Activated CD4-positive, alpha-beta T cell treated with anti-CD3 and anti-CD28 coated beads, Interleukin-2, amount 10 ng/mL, durations not matched to agents 7 days and 5 days (primary cell): ENCODE measurements at places on chromosomes 3 and 15.

GRCh38 chr15:90870354-90871138 is 2.2 kb downstream of the FURIN start:
- H3K27me3 ChIP-seq: no peaks in the 10 kb centered on the region
- H3K27ac ChIP-seq: peak overlapping the region; percentile 96
- H3K36me3 ChIP-seq: peaks cover 18% of the 10 kb centered on the region

- DNase-seq: no peak
- no peaks in the 10 kb centered on the region for H3K36me3 ChIP-seq
- no peak overlapping the region for H3K4me3 ChIP-seq
- peaks cover 12% of the 10 kb centered on the region for H3K4me1 ChIP-seq
Observed at GRCh38 chr3:48118928-48119327, 69.3 kb downstream of the CDC25A start.

GRCh38 chr15:74045184-74045583 is 37.2 kb downstream of the GOLGA6A start:
- H3K27ac ChIP-seq: no peak overlapping the region
- no peak for DNase-seq
- H3K4me1 ChIP-seq: peaks cover 22% of the 10 kb centered on the region
- no peaks in the 10 kb centered on the region for H3K27me3 ChIP-seq
- peaks cover 3% of the 10 kb centered on the region for H3K36me3 ChIP-seq

- H3K27ac ChIP-seq: peak overlapping the region; percentile 79
- H3K27me3 ChIP-seq: no peaks in the 10 kb centered on the region
- peak overlapping the region; percentile 58 for H3K4me3 ChIP-seq
- peak; percentile 71 for DNase-seq
Observed at GRCh38 chr3:10263646-10264363, 15.5 kb downstream of the TATDN2 start.

GRCh38 chr15:52798529-52799101 is 8.5 kb upstream of the ONECUT1 start:
- H3K27ac ChIP-seq: peak overlapping the region; percentile 62
- peaks cover 20% of the 10 kb centered on the region for H3K4me1 ChIP-seq
- no peak for DNase-seq
- H3K27me3 ChIP-seq: peaks cover 97% of the 10 kb centered on the region
- peaks cover 6% of the 10 kb centered on the region for H3K36me3 ChIP-seq

DNA sequence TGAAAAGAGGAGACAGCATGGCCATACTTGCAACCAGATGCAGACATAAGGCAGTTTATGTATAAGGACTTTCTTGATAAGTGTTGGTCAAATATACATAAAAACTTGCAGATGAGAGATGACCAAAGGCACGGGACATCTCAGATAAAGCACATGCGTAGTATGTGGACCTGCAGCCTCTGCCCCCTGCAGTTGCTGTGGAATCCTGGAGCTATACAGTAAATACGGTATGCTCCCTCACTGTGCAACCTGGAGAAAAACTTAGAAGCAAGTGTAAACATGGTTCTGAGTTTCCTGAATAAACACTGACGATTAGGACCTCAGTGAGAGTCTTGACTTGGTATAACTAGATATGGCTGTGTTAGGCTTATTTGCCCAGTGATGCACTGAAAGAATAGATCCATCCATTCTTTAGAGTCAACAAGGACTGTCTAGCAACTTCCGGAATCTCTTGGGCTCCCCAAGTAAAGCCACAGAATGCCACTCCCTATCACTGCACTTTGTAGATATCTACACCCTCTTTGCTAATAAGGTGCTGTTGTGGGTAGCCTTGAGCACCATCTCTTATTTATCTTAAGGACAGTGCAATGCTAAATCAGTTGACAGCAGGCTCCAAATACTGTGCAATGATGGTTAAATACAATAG is 40.2 kb downstream of the GJD2 start:
- no peaks in the 10 kb centered on the region for H3K36me3 ChIP-seq
- H3K27me3 ChIP-seq: peaks cover 34% of the 10 kb centered on the region
- no peak for DNase-seq
- no peaks in the 10 kb centered on the region for H3K4me1 ChIP-seq

GRCh38 chr3:184574515-184575417 is 13.2 kb downstream of the EPHB3 start:
- no peaks in the 10 kb centered on the region for H3K4me1 ChIP-seq
- no peak overlapping the region for H3K4me3 ChIP-seq
- H3K27ac ChIP-seq: no peak overlapping the region
- no peaks in the 10 kb centered on the region for H3K36me3 ChIP-seq
- H3K27me3 ChIP-seq: peaks cover 20% of the 10 kb centered on the region

- peaks cover 4% of the 10 kb centered on the region for H3K4me1 ChIP-seq
- H3K36me3 ChIP-seq: peaks cover 25% of the 10 kb centered on the region
- no peak overlapping the region for H3K27ac ChIP-seq
- no peaks in the 10 kb centered on the region for H3K27me3 ChIP-seq
- DNase-seq: no peak
Observed at GRCh38 chr3:69020424-69020823, 6.9 kb upstream of the EOGT start.

DNA sequence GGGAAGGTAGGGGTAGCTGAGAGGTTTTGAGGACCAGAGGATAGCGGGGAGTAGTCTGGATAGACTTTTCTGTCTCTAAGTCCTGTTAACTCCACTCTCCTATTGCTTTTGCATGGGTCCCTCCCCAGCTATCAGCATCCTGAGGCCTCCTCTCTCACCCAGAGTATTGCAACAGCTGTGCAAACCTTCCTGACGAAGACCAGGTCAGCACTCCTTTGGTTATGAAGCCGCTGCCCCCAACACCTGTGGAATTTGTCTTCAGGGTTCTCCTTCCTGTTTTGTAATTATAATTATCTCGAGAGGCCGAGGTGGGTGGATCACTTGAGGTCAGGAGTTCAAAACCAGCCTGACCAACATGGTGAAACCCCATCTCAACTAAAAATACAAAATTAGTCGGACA is 24.8 kb downstream of the TYRO3 start:
- no peak overlapping the region for H3K4me3 ChIP-seq
- no peak overlapping the region for H3K27ac ChIP-seq
- H3K4me1 ChIP-seq: peaks cover 8% of the 10 kb centered on the region
- no peak for DNase-seq
- H3K36me3 ChIP-seq: no peaks in the 10 kb centered on the region

DNA sequence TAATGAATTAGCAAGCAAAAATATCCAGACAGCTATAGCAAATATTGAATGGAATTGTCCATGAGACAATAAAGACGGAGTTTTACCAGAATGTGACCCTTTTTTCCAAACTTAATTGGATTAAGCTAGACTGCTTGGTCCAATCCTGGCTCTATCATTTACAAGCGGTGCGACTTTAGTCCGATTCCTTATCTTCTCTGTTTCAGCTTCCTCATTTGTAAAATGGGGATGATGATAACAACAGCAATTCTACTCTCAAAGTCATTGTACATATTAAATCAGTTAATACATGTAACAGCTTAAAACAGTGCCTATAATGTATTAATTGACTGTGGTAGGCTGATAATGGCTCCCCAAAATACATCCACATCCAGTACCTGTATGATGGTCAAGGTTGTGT is 62.1 kb upstream of the CRBN start:
- H3K4me1 ChIP-seq: no peaks in the 10 kb centered on the region
- no peaks in the 10 kb centered on the region for H3K36me3 ChIP-seq
- no peak for DNase-seq
- H3K4me3 ChIP-seq: no peak overlapping the region
- H3K27ac ChIP-seq: no peak overlapping the region
- no peaks in the 10 kb centered on the region for H3K27me3 ChIP-seq

DNA sequence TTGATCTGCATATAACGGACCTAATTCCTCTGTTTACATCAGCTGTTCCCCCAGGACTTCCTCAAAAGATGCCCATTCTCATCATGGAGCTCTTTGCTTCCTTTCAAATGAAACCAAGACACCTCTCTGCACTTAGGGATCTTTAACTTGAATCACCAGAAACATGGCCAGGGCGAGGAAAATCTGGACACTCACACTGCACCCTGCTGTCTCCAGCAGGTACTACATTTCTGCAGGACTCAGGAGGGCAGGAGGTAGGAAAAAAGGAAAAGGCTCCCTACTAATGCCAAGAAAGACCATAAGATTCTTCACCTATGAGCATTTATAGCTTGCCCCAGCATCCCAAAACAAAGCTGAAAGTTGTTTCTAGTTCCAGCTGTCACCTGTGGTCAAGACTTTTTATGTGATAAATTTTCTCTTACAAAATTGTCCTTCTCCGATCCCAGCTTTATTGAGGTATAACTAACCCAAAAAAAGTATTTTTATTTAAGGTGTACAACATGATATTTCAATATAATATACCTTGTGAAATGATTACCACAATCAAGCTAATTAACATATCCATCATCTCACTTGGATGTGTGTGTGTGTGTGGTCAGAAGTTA is 87.3 kb upstream of the C15orf61 start:
- no peaks in the 10 kb centered on the region for H3K27me3 ChIP-seq
- no peak overlapping the region for H3K27ac ChIP-seq
- no peaks in the 10 kb centered on the region for H3K36me3 ChIP-seq
- H3K4me1 ChIP-seq: no peaks in the 10 kb centered on the region

DNA sequence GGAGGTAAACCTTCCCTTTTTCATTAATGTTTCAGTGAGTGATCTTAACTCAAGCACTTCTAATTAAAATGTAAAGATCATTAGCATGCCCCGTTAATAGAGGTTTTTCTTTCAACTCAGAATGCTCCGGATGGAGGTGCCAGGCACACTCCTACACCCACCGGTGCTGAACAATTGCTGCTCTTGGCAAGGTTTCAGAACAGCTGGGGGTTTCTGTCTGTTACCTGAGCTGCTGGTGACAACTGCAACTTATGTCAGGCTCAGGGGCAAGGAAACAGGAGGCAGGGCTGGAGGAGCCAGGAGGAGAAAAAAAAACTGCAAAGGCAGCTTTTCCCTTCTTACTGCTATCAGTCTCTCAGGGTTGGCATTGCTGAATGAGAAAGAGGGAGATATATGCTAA is 250.1 kb downstream of the DIPK2A start:
- no peaks in the 10 kb centered on the region for H3K4me1 ChIP-seq
- no peak overlapping the region for H3K27ac ChIP-seq
- no peak for DNase-seq
- no peaks in the 10 kb centered on the region for H3K36me3 ChIP-seq
- no peaks in the 10 kb centered on the region for H3K27me3 ChIP-seq

GRCh38 chr3:65919826-65920225 is 118.9 kb downstream of the MAGI1 start:
- H3K4me3 ChIP-seq: no peak overlapping the region
- no peaks in the 10 kb centered on the region for H3K4me1 ChIP-seq
- DNase-seq: no peak
- H3K36me3 ChIP-seq: no peaks in the 10 kb centered on the region
- no peaks in the 10 kb centered on the region for H3K27me3 ChIP-seq

- H3K27me3 ChIP-seq: peaks cover 5% of the 10 kb centered on the region
- H3K27ac ChIP-seq: no peak overlapping the region
- H3K36me3 ChIP-seq: no peaks in the 10 kb centered on the region
- no peak overlapping the region for H3K4me3 ChIP-seq
- H3K4me1 ChIP-seq: no peaks in the 10 kb centered on the region
- no peak for DNase-seq
Observed at GRCh38 chr15:100016632-100017031, 283.4 kb upstream of the LYSMD4 start.

DNA sequence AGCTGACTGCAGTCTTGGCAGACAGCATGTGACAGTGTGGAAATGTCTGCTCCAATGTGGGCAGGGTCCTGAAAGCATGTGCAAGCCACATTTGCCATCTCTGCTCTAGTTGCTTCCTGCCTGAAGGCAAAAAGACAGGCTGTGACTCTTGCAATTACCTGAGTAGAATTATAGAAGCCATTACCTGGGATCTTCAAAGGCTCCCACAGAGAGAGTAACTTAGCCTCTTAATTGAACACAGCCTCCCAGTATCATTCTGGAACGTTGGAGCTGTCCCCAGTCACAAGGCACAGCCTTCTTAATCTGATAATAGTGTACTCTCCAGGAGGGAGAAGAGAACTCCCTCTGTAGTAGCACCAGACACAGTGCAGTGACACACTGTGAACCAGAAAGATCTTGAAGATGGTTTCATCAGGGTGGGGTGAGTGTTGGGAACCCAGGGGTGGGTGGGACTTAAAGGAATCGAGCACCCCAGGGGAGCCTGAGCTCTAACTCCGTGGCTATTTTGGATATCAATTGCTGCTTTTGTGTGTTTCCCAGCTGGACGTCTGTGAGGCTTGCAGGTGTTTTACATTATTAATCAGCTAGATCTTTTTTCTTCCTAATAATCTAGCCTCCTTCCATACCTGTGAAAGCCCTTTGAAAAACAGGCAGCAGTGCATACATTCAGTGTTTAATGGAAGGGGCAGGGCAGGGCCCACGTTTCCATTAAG is 40.6 kb upstream of the GLCE start:
- no peak overlapping the region for H3K4me3 ChIP-seq
- H3K27ac ChIP-seq: no peak overlapping the region
- no peaks in the 10 kb centered on the region for H3K4me1 ChIP-seq
- no peaks in the 10 kb centered on the region for H3K36me3 ChIP-seq
- peaks cover 8% of the 10 kb centered on the region for H3K27me3 ChIP-seq

GRCh38 chr15:21260966-21261395 is 179.3 kb downstream of the POTEB3 start:
- no peak overlapping the region for H3K4me3 ChIP-seq
- peaks cover 16% of the 10 kb centered on the region for H3K27me3 ChIP-seq
- no peaks in the 10 kb centered on the region for H3K36me3 ChIP-seq
- no peak for DNase-seq

- peaks cover 13% of the 10 kb centered on the region for H3K4me1 ChIP-seq
- H3K4me3 ChIP-seq: no peak overlapping the region
- DNase-seq: no peak
Observed at GRCh38 chr3:171379281-171379680, 80.9 kb downstream of the TNIK start.

GRCh38 chr3:126912027-126912422 is 70.9 kb upstream of the PLXNA1 start:
- no peak for DNase-seq
- H3K4me3 ChIP-seq: peak overlapping the region; percentile 43
- peaks cover 4% of the 10 kb centered on the region for H3K27me3 ChIP-seq
- peaks cover 4% of the 10 kb centered on the region for H3K36me3 ChIP-seq
- H3K4me1 ChIP-seq: peaks cover 58% of the 10 kb centered on the region

DNA sequence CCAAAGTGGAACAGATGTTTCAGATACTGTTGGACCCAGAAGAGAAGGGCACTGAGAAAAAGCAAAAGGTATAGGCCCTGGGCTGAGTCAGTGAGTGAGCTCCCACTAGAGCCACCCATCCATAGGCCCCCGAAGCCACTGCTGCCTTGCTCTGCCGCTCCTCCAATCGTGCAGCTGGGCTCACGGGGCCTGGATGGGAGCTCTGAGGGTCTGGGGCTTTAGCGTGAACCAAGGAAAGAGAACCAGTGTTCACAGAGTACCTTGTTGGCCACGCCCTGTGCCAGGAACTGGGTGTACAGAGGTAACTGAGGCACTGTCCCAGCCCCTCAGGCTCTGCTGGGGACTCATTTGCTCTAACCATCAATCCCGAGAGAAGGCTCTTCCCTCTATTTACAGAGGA is 4.7 kb downstream of the UNC45A start:
- H3K4me3 ChIP-seq: no peak overlapping the region
- no peaks in the 10 kb centered on the region for H3K27me3 ChIP-seq
- H3K27ac ChIP-seq: no peak overlapping the region
- DNase-seq: no peak

DNA sequence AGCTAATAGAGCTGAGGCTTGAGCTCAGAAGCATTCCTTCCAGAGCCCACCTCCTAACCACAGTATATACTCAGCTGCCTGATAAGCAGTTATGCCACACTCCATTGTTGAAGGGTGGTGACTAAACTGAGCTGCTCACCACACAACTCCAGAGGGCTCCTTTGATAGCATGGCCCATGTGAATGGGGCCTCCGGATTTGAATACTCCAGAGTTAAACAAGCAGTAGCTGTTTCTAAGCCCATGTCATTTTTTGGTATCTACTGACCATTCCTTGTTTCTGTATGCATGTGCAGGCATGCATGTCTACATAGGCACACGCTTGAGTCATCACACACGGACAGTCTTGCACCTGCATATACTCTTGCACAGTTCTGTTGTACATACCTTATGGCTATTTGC is 28.9 kb downstream of the IGSF10 start:
- no peak for DNase-seq
- no peak overlapping the region for H3K4me3 ChIP-seq
- H3K36me3 ChIP-seq: no peaks in the 10 kb centered on the region
